ENCODE measurements at places on chromosomes 4 and X. TPM values are rescaled to one million over a fixed set of nuclear protein-coding genes. Genes with fewer than 3 reads are reported as not detected.

The ARFIP1 gene
- 55.5 TPM for total RNA-seq

The S100G gene
- not detected for total RNA-seq

The BGN gene
- total RNA-seq, result 133 TPM

The TLR2 gene
- not detected for total RNA-seq

The ANXA3 gene
- total RNA-seq, result 31.2 TPM

The ATP2B3 gene
- not detected for total RNA-seq

The ATP1B4 gene
- total RNA-seq, result not detected

The TMEM255A gene
- not detected for total RNA-seq

The EDA gene
- 1.4 TPM for total RNA-seq

The SPANXN1 gene
- total RNA-seq, result not detected

The EDA2R gene
- total RNA-seq, result 9.2 TPM

The ASMTL gene
- 30.2 TPM for total RNA-seq

The ZDHHC15 gene
- 0.18 TPM for total RNA-seq

The DAPP1 gene
- not detected for total RNA-seq

The PRDM5 gene
- 18.4 TPM for total RNA-seq

The FMR1NB gene
- total RNA-seq, result not detected

The PHF8 gene
- total RNA-seq, result 17.1 TPM

The CCDC149 gene
- total RNA-seq, result 18.3 TPM

The ELOVL6 gene
- 23.0 TPM for total RNA-seq

The PF4V1 gene
- not detected for total RNA-seq

The REST gene
- 50.6 TPM for total RNA-seq

The SPANXN4 gene
- total RNA-seq, result not detected

The CLIC2 gene
- 12.6 TPM for total RNA-seq

Data from fibroblast of the aortic adventitia (primary cell).